ENCODE measurements at places on chromosomes 5 and 9.

DNA sequence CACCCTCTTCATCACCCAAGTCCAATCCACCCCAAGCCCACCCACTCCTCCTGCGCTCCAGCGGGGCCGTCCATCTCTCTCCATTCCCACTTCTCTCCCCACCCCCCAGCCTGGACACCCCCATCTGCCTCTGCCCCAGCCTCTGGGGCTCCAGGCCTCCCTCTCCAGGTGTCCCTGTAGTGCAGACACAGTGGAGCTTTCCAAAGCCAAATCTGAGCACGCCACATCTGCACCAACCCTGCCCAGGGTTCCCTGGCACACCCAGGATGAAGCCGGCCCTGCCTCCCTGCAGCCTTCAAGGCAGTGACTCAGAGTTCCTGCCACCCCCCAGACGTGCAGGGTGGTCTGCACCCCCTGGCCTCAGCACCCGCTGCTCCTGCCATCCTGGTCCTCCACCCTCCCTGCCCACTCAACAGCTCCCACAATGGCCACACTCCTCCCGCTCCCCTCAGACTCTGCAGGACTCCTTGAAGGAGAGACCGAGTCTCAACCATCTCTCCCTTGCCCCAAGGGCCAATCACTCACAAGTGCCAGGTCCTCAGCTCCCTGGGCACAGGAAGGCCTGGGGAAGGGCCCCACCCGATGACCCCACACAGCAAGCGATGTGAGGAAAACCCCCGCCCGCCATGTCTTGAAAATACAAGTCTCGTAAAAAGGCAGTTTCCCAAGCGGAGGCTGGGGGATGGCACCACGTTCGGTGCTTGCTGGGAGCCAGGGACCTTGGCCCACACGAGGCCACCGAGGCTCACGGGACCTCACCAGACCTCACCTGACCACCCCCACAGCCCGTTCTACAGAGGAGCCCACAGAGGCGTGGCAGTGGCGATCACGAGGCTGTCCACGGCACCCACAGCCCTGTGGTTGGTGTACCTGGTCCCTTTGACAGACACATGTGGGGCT lies 22.2 kb downstream of the VAV2 start:
- no peak for DNase-seq

- DNase-seq = no peak
Observed at GRCh38 chr9:135536216-135536615, 9.7 kb upstream of the OBP2A start.

DNA sequence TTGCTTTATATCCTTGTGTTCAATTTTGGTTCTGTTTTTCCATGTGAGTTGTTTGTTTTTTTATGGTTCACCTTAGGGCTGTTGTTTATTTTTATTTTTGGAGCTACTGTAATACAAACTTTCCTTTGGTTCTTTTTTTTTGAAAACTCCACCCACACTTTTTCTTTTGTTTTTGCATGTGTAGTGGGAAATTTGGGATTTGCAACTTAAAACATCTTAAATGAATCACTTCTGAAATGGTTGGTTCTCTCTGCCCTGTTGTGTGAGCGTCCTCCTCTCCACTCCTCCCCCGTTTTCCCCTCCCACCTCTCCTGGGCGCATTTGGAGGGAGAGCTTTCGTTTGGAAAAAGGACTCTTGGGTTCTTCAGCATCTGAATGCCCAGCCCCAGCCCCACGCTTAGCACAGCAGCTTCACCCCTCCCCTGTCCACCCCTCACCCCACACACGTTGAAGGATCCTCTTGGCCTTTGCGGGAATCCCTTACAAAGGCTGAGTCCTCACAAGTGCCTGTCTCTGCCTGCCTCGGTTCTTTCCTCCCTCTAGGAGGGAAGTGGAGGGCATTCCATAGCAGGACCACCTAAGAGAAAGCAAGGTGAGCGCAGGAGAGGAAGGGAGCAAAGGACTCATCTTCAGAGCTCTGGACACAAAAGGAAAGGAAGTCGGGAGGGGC lies 67.2 kb downstream of the DMRT1 start:
- DNase-seq = no peak

DNA sequence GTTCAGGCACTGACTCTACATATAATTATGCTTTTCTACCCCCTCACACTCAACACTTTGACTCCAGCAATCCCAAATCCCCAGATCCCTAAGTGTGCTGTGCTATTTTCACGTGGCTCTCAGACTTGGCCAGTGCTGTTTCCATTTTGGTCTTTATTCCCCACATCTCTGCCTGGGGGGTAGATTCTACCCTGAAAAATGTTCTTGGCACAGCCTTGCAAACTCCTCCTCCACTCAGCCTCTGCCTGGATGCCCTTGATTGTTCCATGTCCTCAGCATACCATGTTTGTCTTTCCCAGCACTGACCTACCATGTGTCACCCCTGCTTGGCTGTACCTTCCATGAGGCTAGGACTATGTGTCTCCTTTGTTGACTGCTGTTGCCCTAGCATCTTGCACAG lies 43.0 kb downstream of the FXN start:
- DNase-seq = no peak

DNA sequence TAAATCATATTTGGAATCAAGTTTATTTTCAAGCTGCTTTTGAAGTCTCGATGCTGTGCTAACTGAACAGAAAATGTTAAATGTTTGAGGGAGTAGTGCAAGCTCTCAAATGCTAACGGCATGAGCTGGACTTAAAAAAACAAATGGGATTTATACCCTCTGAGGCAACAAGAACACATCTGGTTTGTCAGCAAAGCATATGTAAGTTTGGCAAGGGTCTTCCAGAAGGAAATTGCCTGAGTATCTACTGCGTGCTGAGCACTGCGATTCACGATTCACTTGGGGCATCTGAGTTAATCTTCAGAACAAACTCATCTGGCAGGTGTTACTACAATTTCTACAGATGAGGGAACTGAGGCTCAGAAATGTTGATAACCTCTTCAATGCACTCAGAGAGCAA lies 98.4 kb upstream of the C9orf72 start:
- no peak for DNase-seq

DNA sequence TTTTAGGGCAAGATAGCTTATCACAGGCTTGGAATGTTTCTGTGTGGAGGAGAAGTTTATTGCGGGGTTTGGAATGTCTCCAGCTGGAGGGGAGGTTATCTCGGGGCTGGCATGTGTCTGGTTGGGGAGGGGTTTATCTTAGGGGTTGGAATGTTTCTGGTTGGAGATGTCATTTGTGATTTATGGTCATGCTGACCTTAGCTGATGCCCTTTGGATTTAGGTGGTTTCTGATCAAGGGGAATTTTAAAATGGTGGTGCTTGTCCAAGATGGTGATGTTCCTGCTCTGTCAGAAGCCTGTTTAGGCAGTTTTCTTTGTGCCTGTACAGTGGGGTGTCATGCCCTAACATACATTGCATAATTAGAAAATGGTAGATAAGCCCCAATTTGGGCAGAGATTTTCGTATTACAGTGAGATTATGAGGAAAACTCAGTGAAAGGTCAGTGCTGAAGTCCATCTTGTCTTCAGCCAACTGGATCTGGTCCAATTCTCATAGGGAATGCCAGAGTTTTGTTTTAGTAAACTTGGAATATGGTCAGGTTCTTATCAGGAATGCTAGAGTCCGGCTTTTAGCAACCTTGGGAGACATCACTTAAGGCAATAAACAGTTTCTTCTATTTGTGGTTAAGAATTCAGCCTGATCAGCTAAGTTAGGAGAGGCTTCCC lies 14.3 kb downstream of the CDK20 start:
- no peak for DNase-seq

Measured in NCI-H1417 (cell line).